Astrocyte of the spinal cord (primary cell): ENCODE measurements at places on chromosomes 16 and 17.

- DNase-seq = peak; percentile 87
Measured at GRCh38 chr17:48026502-48027321, 10.9 kb downstream of the COPZ2 start.

- DNase-seq = peak; percentile 90
Measured at GRCh38 chr17:77425791-77426641, 285.2 kb downstream of the SEC14L1 start.

DNA sequence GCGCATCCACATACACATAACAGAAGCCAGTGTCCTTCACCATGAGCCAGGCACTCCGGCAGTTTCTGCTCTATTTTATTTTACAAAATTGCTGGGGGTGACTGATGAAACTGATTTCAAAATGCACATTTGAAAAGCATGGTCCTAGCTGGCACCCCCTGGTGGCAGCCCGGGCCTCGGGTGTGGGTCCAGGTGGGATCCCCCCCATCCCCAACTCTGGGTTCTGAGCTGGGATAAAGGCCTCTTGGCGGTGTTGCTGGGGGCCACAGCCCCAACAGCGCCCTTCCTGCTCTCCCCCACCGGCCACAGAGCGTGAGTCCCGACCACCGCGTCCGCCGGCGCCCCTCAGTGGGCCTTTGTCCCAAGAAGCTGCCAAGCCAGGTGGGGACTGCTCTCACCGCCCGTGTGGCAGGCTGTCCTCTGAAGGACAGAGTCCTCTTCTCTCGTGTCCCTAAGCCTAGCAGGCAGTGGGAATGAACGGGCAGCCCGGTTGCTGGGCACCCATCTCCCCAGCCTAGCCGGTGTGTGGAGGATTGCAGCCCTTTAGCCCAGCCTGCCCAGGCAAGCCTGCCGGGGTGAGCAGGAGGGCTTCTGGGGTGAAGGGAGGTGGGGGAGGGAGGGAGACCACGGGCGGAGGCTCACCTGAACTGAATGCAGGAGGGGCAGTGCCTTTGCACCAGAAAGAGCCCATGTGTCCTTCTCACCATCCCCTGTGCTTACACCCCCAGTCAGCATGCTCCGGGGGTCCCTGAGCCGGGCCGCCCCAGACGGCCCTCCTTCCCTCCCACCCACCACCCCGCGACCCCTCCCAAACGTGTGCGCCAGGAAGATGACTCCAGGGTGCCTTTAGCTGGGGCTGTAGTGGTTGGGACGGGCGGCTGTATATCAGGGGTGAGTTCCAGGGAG lies 898 bp downstream of the SNAI3 start:
- DNase-seq = peak; percentile 34

DNA sequence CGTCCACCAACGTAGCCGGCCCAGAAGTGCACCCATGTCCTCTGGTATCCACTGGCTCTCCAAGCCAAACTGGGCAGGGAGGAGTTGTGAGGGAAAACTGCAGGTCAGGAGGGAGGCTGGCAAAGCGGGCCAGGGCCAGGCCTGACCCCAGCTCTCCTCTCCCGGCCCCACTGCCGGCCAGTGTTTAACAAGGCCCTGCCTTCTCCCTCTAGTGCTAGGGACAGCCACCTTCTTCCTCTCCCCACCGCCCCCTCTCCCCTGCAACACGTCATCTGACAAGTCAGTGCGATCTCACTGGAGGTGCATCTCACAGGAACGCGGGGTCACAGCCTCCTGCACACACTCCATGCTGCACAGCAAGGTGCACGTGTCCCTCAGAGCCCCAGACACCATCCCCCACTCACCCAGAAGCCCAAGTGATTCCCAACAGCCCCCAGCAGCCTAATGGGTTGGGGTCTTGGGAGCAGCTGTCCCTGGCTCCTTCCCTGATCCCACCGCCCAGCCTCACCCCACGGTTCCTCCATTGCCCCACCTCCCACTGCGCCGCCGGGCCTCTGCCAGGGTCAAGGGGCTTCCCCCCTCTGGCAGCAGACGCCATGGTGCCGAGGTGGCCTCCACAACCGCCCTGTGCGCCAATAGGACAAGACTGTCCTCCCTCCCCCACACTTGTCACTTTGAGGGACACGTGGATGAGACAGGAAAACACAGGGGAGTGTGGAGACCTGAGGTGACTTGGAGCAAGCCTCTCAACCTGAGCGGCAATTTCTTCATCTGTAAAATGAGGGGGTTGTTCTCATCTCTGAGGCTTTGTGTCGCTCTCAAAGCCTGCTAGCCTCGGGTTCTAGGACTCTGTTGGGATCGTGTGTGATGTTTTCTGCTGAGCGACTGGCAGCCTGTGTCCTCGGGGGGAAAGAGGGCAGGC lies 1.1 kb upstream of the ACE start:
- DNase-seq = no peak

DNA sequence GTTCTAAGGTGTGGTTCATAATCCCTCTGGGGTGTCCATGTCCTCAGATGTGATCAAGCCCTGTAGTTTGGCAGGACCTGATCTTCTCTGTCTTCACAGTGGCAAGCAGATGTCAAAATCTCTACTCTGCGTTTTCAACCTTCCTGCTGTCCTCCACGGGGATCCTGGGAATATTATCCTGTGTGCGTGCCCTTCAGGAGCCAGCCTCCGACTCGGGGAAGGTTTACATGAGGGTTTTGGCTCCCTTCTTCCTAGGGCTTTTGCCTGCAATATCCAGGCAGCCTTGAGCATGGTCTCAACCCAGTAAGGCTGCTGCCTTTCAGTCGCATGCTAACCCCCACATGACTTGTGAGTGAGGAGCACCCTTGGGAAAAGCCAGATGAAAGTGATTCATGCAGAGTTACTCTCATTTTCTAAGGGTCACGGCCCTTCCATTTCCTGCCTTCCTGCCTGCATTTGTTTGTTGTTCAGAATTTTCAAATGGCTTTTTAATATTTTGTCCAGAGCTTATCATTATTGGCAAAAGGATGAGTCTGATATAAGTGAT lies 202.2 kb upstream of the CHMP6 start:
- peak; percentile 89 for DNase-seq

DNA sequence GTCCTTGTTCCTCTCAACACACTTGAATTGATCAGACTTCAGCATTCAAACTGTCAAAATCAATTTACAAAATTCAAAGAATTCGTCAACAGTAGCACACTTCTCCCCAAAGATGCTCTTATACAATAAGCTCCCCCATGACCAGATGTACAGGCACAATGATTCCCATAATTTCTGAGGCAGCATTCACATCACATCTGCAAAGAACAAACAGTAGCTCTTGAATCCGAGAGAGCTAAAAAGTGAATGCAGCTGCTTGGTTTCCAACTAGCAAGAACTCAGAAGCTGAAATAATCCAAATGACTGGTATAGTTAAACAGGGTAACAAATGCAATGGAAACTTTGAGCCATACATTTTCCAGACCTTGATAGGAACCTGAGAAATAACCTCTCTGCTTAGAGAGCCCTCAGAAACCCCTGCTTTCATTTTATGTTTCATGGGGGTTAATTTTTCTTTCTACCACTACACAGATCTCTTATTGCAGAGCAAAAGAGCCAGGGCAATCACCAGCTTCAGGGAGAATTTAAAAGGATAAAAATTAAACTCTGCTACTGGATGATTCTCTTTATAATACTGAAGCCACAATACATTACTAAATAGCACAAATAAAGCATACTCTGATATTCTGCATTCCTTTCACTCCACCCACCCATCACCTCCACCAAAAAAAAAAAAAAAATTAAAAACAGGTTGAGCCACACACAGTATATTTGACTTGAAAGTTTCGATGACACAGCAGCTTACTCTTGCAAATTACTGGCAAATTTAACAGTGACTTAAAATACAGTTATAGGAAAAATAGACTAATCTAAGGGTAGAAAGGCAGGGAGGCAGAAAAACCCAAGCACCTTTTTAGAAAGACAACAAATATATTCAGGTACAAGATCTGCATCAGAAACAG lies 23.1 kb upstream of the TMEM97 start:
- DNase-seq = no peak

DNA sequence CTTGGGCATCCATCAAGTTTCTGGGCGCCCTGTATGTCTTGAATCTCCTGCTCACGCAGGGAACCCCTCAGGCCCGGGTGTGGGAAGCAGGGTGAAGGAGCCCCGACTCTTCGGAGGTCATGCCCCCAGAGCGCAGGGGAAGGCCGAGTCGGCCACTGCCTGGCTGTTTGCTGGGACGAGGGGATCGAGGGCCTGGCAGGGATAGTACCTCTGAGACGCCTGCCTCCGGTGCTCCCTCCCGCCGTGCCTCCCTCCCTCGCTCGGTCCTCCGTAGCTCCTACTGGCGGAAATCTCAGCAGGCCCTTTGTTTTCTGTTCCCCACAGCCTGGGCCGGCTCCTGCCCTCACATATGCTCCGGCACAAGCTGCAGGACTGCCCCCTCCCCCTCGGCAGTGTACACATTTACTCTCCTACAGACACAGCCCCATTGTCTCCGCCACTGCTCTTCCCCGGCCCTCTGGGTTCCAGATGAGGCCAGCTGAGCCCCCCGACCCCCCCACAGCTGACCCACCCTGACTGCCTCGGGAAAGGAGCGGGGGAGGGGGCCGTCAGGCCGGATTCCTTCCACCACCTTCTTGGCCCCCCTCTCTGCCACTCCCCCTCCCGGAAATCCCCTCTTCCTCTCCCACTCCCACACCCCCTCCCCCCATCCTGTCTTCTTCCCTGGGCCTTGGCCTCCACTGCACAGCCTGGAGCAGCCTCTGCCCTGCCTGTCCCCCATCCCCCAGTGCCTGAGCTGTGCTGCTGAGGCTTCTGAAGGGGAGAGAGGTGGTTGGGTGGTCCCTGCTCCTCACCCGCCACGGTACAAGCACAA lies 1.4 kb downstream of the TRAF4 start:
- peak; percentile 64 for DNase-seq

DNA sequence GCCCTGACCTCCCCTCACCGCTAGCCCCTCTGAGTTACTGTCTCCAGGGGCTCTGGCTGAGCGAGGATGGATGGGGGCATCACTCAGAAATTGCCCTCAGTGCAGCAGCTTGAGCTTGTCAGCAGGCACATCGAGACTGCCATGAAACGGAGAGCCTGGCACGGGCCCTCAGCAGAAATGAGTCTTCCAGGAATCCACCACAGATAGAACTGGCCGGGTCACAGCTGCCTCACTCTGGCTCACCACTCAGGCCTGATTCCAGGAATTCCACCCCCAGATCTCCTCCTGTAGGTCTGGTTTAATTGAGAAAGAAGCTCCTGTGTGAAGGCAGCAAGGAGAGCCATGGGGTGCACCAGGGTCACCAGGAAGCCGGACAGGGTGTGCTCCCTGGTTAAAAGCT lies 85.5 kb downstream of the GSG1L start:
- no peak for DNase-seq

DNA sequence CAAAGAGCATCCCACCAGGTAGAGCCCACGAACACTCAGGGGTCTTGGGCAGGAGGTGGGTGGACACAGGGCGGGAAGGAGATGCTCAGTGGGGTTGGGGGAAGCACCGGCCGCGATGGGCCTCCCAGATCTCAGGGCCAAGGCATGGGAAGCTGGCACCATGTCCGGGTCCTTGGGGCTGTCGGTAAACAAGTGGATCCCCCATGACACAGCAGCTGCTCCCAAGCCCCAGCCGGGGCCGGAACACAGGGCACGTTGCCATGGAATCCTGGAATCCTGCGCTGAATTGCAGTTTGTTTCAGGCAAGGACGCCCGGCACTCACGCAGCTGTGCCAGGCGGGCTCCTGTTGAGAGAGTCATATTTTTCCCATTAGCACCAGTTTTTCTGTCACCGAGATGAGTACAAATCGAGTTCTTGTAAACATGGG lies 23.0 kb upstream of the CHMP6 start:
- DNase-seq = no peak

DNA sequence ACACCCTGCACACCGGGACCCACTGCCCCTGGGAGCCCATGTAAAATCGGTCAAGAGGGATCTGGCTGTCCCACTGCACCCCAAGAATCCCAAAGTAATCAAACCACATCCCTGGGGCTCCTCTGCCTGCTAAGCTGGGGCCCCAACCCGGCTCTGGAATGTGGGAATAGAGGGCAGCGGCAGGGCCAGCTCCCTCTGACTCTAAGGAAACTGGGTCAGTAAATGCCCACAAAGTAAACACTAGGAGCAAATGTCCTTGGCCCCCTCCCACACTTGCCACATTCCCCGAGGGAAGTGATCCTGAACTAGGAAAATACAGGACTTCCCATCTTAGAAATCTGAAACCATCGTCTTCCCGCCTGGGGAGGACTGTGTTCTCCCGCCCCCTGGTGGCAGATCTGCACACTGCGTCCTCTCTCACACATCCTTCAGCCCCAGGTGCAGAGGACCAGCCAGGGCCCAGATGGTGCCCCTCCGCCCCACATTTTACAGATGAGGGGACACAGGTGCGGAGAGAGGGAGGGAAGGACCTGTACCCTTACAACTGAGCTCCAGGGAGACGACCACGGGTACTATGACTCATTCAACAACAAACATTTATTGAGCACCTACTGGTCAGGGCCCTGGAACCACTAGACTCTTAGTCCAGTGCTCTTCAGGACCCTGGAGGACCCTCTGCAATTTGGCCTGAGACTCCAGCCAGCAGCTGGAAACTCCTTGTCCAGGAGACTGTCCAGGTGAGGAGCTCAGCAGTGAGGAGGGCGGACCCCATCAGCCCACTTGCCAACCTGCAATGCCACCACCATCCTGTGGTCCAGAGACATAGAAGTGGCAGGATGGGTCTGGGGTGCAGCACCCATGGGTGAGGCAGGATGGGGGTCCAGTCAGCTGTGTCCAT lies 10.1 kb downstream of the P3H4 start:
- peak; percentile 74 for DNase-seq

- no peak for DNase-seq
Measured at GRCh38 chr17:78230996-78231935, at the start of gene TMEM235. TSS of gene TMEM235 (plus strand) at chr17:78231631. CDS start at chr17:78232024, 393 bp downstream.
